Activated CD4-positive, alpha-beta T cell treated with anti-CD3 and anti-CD28 coated beads, Interleukin-2, amount 50 U/mL, for 48 hours (primary cell): ENCODE measurements at places on chromosomes 1 and 21.

GRCh38 chr1:57340334-57341070, 83.4 kb downstream of the DAB1 start:
- no peak for DNase-seq

DNA sequence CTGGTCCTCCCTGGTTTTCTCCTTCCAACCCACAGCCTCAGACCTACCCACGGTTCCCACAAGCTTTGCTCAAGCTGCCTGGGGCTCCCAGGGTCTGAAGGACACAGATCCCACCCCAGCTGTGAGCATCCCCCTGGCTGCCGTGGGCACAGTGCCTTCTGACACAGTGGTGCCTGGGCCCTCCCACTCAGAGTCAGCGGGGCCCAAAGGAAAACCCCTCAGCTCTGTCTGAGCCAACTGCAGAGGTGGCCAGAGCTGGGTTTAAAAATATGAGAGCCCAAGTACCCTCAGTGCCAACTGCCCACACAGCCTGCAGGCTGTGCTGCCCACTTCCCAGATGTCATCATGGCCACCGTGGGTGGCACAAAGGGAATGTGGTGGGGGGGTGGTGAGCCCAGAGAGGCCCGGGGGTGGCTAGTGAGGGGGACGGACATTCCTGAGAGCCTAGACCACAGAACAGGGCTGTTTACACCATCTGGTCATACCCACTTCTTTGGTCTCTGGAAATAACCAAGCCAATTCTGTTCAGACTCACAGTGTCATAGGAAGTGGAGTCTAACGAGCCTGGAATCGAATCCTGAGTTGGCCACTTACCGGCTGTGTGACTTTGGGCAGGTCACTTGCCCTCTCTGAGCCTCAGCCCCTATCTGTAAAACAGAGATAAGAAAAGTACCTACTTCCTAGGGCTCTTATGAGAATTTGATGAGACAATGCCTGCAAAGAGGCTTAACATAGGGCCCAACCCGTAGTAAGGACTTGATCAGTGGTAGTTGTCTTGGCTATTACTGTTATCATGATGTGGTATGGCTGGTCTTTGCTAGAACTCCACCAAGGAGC, 85.5 kb downstream of the CAMK2N1 start:
- no peak for DNase-seq

- DNase-seq, result no peak
Measured at GRCh38 chr1:192489748-192490147, 85.8 kb upstream of the RGS1 start.

DNA sequence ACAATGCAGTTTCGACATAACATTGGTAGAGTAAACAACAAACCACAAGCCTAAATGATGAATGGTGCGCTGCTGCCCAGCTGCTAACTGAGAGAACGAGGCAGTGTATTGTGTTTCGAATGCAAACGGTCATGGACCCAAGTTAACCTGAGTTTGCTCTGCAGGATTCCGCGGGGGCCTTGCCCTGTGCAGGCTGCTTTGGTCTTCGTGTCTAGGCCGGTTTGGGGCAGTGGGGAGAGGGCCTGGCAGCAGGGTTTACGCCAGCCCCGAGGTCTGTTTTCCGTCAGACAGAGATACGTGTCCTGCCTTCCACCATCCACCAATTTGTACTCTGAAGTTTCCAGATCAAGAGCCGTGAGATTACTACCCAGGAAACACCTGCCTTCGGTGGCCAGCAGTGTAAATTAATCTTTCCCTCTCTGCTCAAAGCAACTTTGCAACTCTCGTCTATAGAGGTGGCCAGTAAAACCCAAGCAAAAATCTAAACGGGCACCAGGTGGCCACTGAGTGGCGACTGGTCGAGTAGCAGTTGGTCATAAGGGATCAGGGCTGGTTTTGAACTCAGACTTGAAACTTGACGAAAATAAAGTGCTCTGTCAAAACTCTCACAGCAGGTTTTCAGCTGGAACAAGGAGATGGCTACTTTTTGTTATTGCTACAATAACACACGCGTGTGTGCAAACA, 6.3 kb upstream of the PRDM15 start:
- DNase-seq, result no peak

- no peak for DNase-seq
Measured at GRCh38 chr1:102191723-102192122, 195.0 kb upstream of the OLFM3 start.

GRCh38 chr1:163820226-163820625, 498.5 kb downstream of the NUF2 start:
- no peak for DNase-seq

GRCh38 chr1:53968125-53968513, 22.0 kb downstream of the LRRC42 start:
- DNase-seq, result no peak

DNA sequence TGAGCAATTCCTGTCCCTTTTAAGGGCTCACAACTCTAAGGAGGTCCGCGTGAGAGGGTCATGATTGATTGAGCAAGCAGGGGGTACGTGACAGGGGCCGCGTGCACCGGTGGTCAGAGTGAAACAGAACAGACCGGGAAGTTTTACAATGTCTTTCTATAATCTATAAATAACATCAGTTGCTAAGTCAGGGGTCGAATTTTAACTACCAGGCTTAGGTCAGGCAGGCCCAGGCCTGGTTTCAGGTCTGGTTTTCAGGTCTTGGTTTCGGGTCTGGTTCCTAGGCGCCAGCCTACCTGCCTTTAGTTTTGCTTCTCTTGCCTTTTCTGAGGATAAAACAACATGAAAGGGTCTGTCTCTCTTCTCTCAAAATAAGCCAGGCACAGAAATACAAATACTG, 476.0 kb upstream of the CAMK1G start:
- DNase-seq, result no peak

GRCh38 chr1:57447551-57447950, 23.7 kb upstream of the DAB1 start:
- DNase-seq, result no peak

- DNase-seq, result no peak
Measured at GRCh38 chr1:10631811-10632593, 157.3 kb downstream of the PEX14 start.

- no peak for DNase-seq
Measured at GRCh38 chr1:167862432-167863076, 51.4 kb downstream of the ADCY10 start.

GRCh38 chr1:57252597-57253294, 171.1 kb downstream of the DAB1 start:
- DNase-seq, result no peak

DNA sequence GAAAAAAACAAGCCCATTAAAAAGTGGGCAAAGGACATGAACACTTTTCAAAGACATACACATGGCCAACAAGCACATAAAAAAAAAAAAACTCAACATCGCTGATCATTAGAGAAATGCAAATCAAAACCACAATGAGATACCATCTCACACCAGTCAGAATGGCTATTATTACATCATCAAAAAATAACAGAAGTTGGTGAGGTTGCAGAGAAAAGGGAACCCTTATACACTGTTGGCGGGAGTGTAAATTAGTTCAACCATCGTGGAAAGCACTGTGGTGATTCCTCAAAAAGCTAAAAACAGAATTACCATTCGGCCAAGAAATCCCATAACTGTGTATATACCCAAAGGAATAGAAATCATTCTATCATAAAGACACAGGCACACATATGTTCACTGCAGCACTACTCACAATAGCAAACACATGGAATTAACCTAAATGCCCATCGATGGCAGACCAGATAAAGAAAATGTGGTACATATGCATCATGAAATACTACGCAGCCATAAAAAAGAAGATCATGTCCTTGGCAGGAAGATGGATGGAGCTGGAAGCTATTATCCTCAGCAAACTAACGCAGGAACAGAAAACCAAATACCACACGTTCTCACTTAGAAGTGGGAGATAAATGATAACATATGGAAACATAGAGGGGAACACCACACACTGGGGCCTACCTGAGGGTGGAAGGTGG, 70.1 kb downstream of the INTS7 start:
- DNase-seq, result no peak
